Lung microvascular endothelial cell (primary cell): ENCODE measurements at places on chromosomes 12 and 14.

DNA sequence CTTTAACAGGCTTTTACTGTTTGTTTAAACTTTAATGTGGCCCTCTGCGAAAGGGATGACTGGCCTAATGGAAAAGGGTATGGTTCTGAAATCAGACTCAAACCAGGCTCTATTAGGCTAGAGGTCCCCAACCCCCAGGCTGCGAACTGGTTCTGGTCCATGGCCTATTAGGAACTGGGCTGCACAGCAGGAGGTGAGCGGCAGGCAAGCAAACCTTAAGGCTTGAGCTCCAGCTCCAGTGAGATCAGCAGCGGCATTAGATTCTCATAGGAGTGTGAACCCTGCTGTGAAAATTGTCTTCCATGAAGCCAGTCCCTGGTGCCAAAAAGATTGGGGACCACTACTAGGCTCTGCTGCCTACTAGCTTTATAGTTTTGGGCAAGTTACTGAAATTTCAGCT lies 11.1 kb downstream of the GALNT4 start:
- no peak for DNase-seq

DNA sequence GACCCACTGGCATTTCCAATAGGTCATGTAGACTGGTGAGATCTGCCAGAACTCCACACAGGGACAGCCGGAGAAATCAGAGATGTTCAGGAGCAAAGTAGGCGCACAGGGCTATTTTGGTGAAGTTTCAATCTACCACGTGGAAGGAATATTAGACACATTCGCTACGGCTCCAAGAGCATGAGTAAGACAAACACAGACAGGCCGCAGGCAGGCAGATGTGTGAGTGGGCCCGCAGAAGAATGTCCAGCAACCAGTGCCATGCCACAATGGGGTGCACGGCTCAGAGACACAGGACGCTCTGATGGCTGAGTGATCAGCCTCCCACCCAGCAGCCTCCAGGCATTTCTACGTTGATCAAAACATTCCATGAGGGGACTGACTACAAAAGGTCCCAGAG lies 10.4 kb downstream of the SLC15A4 start:
- no peak for DNase-seq

DNA sequence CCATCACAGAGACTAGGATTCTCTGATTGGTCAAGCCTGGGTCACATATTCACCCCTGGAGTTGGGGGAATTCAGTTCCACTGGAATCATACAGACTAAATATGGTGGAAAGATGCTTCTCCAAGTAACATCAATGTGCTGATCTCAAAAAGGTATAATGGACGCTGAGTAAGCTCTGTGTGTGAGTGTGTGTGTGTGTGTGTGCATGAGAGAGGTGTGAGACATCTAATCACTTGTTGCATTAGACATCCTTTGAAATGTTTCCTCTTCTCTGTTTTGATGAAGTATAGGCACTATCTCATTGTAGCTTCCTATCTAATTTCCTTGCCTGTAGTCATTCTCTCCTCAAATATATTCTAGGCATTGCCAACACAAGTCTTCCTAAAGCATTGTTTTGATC lies 5.0 kb upstream of the RAB3IP start:
- no peak for DNase-seq

DNA sequence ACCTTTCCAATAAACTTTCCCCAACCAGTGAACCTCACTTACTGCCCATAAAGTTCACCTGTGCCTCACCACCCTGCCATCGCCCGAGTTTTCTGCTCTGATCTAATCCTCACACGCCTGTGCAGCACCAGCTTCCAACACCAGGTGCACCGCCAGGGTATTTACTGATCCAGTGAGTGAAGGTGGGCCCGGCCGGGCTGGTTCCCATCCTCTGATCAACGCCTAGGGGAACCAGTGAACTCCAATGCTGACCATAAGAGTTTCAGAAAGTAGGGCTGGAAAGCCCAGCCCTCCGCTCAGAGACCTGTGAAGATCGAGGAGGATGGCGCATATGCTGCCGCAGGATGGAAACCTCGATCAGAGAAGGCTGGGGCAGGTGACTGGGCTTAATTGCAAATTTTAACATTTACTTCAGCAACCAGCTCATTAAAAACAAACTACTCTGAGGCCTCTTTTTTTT lies 685 bp upstream of the MYL6B start:
- DNase-seq = no peak

- DNase-seq = no peak
These were observed 78.0 kb upstream of the FAR2 start for GRCh38 chr12:29071099-29071498.

DNA sequence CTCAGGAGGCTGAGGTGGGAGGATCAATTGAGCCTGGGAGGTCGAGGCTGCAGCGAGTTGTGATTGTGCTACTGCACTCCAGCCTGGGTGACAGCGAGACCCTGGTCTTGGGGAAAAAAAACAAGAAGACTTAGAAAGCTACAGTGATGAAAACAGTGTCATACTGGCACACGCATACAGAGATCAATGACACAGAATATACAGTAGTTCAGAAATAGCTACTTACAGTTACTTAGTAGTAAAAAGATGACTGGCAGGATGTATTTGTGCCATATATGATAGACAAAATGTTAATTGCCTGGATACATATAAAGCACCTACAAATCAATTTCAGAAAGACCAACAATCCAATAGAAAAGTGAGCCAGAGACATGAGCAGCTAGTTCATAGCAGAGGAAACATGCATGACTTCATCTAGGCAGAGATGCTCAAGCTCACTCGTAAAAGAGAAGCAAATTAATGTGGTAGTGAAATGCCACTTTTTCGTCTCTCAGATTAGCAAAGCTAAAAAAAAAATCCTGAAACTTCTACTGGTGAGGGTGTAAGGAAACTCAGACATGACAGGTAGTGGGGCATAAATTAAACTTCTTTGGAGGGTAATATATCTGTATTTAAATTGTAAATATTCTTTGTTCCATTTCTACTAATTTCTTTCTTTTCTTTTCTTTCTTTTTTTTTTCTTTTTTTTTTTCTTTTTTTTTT lies 2.5 kb upstream of the ALDH2 start:
- DNase-seq = no peak

GRCh38 chr14:95044463-95045105 lies 112.7 kb downstream of the DICER1 start:
- no peak for DNase-seq

GRCh38 chr14:104478656-104479055 lies 100.9 kb upstream of the C14orf180 start:
- no peak for DNase-seq

GRCh38 chr14:105064001-105064400 lies 1.2 kb downstream of the GPR132 start:
- DNase-seq = no peak

GRCh38 chr12:91616416-91616815 lies 433.8 kb upstream of the DCN start:
- no peak for DNase-seq

DNA sequence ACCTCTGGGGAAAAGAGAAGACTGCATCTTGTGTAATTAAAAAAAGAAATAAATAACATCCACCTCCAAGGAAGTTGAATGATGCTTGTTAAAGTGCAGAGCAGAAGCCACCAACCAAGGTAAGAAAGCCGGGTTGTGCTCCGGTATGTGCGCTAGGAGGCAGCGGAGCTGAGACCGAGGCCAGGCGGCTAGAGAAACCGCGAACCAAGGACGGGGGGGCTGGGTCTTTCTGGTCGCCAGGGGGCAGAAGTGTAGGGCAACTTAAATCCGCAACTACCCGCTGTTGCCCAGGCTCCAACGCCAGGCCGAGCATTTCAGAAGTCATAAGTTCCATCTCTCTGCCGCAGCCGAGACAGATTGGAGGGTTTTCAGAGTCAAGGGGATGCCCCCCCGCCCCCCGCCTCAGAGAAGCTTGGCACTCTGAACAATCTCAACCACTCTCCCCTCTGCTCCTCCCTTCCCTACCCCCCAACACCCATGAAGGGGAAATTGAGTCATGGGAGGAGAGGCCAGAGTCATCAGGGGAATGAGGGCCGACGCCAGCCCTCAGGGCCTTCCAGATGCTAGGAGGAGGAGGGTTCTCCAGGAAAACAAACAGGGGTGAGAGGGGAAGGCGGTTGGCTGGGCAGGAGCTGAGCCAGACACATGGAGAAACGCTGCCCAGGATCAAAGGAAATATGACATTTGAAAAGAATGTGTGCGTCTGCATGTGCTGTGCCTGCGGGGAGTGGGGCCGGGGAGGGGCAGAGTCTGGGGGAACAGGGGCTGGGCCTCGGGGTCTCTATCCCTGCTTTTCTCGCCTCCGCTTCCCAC lies 2.2 kb upstream of the NFATC4 start:
- DNase-seq = peak; percentile 95

DNA sequence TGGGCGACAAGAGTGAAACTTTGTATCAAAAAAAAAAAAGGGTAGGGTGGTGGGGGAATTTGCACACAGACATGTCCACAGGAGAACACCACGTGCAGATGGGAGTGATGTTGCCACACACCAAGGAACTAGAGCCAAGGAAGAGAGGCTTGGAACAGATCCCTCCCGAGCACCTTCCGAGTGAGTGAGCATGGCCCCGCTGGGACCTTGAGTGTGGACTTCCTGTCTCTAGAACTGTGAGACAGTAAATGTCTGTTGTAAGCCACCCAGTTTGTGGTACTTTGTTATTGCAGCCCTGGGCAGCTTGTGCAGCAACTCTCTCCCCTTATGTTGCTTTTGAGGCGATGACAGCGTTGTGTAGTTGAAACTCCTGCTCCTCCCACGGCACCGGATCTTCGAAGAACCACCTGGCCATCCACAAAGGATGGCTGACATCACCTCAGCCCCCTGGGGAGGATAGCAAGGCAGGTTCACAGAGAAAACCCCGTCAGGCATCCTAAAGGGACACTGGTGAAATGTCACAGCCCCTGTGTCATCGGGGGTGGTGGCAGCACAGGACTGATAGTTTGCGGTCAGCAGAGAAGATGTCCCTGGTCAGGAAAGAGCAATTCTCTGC lies 54.7 kb upstream of the PLEKHG3 start:
- no peak for DNase-seq

GRCh38 chr14:37598747-37599506 lies 3.5 kb downstream of the TTC6 start:
- no peak for DNase-seq

DNA sequence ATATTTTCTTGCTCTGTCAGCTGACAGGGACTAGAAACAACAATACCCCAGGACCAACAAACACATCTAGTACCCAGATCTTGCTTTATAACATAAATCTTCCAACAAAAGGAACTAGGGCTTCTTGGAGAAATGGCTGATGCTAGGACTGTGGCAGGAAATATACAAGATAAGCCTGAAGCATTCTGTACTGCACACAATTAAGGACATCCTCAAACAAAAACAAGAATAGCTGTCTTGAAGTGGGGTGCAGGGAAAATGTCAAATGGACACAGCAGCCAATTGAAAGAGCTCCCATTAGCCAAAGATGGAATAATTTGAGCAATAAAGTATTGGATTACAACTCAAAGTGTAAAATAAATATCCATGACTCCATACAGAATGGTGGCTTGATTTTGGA lies 50.0 kb downstream of the LGMN start:
- no peak for DNase-seq

DNA sequence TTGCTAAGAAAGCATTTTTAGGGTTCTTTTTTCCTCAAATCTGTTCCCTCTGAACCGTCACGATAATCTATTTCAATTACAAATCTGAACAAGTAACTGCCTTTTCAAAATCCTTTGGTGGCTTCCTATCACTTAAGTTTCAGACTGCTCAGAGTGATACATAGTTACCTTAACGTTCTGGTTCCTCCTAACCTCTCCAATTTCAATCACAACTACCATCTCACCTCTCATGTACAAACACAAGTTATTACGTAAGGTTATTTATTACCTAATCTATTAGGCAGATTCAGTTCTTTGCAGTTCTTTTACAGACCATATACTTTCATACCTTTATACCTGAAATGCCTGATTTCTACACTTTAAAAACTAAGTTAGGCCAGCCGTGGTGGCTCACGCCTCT lies 12.1 kb downstream of the RNF212B start:
- no peak for DNase-seq

DNA sequence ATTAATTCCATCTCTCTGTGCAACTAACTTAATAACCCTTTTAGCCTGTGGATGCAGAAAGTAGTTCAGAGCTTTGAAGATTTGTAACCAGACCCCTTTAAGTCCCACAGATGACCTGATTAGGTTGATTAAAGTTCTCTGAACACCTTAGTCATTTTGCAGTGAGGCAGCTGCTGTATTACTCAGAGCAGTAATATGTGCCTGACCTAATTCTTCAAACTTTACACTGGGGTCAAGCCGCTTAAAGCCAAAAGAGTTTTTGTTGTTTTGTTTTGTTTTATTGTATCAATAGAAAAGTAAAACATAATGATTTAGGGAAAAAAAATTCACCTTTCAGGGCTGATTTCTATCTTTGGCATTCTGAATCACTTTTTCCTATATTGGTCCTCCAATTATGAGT lies 78.6 kb upstream of the PLEKHG7 start:
- peak; percentile 35 for DNase-seq

DNA sequence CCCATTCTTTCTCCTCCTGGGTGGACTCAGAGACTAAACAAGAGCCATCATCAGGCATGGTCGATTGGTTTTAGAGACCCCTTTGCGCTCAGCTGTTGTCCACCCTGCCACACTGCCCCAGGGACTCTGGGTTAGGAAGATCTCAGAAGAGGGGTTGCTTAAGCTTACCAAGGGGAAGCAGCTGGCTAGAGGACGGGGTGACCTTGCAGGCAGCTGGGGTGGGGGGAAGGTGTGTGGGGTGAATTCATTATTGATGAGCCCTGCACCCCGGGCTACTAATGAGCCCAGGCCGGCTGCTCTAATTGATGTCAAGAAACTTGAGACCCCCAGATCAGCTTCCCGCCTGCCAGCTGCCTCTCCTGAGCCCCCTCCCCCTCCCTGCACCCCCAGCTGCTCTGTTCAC lies 8.7 kb upstream of the ZNF385A start:
- DNase-seq = no peak

GRCh38 chr12:106046301-106046846 lies 92.4 kb downstream of the NUAK1 start:
- DNase-seq = peak; percentile 75

GRCh38 chr14:90419200-90419599 lies 22.4 kb downstream of the CALM1 start:
- DNase-seq = peak; percentile 99

DNA sequence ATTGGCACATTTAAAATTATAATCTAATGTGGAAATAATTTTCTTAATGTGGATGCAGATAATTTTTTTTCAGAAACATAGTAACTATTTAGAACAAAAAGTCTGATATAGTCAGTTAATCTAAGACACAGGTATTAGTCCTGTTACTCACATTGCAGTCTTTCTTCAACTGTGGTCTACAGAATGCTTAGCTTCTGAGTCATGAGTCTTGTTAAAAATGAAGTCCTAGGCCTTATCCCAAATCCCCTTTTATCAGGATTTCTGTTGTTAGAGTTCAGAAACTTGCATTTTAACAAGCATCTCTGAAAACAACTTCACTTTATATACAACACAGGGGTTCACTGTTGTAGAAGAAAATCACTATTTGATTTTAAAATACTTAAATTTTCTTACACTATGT lies 112.2 kb downstream of the SLC16A7 start:
- no peak for DNase-seq

- no peak for DNase-seq
These were observed 51.4 kb downstream of the VCPKMT start for GRCh38 chr14:50064993-50065392.

GRCh38 chr14:102182190-102182589 lies 42.5 kb downstream of the WDR20 start:
- peak; percentile 56 for DNase-seq

- DNase-seq = no peak
These were observed 9.4 kb downstream of the DEGS2 start for GRCh38 chr14:100149851-100150611.

- no peak for DNase-seq
These were observed 268.9 kb downstream of the ETNK1 start for GRCh38 chr12:22893878-22894277.
